Kidney (tissue), 22 donors: ENCODE measurements at places on chromosomes 2 and 18. TPM values are rescaled to one million over a fixed set of nuclear protein-coding genes. Genes with fewer than 3 reads are reported as not detected.

The ALS2 gene
- 7.1 TPM for polyA plus RNA-seq

The HOXD1 gene
- polyA plus RNA-seq: 4.3 TPM

The HADHB gene
- polyA plus RNA-seq: 232 TPM

The PCARE gene
- 1.3 TPM for polyA plus RNA-seq

The GMPPA gene
- polyA plus RNA-seq: 53.1 TPM

The DSG3 gene
- polyA plus RNA-seq: not detected

The DDX1 gene
- 84.0 TPM for polyA plus RNA-seq

The NCKAP5 gene
- polyA plus RNA-seq: 1.8 TPM

The FOXI3 gene
- polyA plus RNA-seq: not detected

The MC2R gene
- not detected for polyA plus RNA-seq

The LRRC30 gene
- polyA plus RNA-seq: not detected

The SERPINB3 gene
- polyA plus RNA-seq: 0.37 TPM

The IL1RN gene
- 1.3 TPM for polyA plus RNA-seq

The SEPTIN10 gene
- polyA plus RNA-seq: 20.8 TPM

The CRYBA2 gene
- polyA plus RNA-seq: not detected

The PIEZO2 gene
- polyA plus RNA-seq: 1.1 TPM

The MC4R gene
- polyA plus RNA-seq: not detected

The MATN3 gene
- 2.3 TPM for polyA plus RNA-seq

The MYO5B gene
- polyA plus RNA-seq: 17.8 TPM

The TNS1 gene
- 44.8 TPM for polyA plus RNA-seq

The EDAR gene
- 0.17 TPM for polyA plus RNA-seq

The DSEL gene
- 1.9 TPM for polyA plus RNA-seq

The MERTK gene
- polyA plus RNA-seq: 9.2 TPM

The CHRNG gene
- not detected for polyA plus RNA-seq

The ESPNL gene
- polyA plus RNA-seq: 0.28 TPM

The CPO gene
- 0.90 TPM for polyA plus RNA-seq

The CFAP65 gene
- 0.73 TPM for polyA plus RNA-seq

The LYG2 gene
- not detected for polyA plus RNA-seq

The FKBP1B gene
- polyA plus RNA-seq: 19.8 TPM

The PPP1R1C gene
- polyA plus RNA-seq: 2.5 TPM

The FHL2 gene
- 23.4 TPM for polyA plus RNA-seq

The GPC1 gene
- polyA plus RNA-seq: 18.4 TPM

The TUBA3E gene
- not detected for polyA plus RNA-seq

The LRATD1 gene
- polyA plus RNA-seq: 4.2 TPM

The KIAA2012 gene
- not detected for polyA plus RNA-seq

The SLC4A3 gene
- 5.2 TPM for polyA plus RNA-seq

The RGPD3 gene
- 0.41 TPM for polyA plus RNA-seq

The SKOR2 gene
- polyA plus RNA-seq: not detected

The VAMP5 gene
- polyA plus RNA-seq: 145 TPM

The TRABD2A gene
- polyA plus RNA-seq: 2.1 TPM

The TMEM37 gene
- 221 TPM for polyA plus RNA-seq

The ZBTB14 gene
- 6.7 TPM for polyA plus RNA-seq

The PAX3 gene
- not detected for polyA plus RNA-seq

The POTEJ gene
- not detected for polyA plus RNA-seq

The GPAT2 gene
- 1.1 TPM for polyA plus RNA-seq

The DNAH6 gene
- polyA plus RNA-seq: 0.34 TPM
